ENCODE measurements at places on chromosomes 1 and 21. TPM values are rescaled to one million over a fixed set of nuclear protein-coding genes. Genes with fewer than 3 reads are reported as not detected.

DNA sequence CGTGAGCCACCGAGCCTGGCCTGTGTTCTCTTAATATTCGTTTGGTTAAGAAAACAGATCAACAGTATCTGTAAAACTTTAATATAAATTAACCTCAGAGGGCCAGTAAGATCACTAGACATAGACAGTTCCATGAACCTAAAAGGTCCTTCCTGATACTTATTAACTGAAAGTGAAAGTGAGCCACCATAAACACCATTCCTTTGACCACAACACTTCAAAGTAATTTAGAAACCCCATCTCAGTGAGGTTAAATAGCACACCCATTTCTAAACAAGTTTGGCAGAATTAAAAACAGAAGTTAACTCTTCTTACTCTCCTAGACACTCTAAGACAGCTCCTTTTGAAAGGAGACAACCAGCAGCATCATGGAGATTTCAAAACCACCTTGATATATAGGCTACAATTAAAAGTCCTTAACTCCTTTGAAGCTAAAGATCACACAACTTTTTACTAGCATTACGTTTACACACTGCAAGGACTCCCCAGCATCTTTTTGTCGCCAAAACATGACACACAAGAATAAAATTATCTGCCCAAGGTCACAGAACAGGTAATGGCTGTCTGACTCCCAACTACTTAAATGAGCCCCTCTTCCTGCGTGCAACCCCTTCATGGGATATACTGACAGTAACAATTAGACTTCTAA is 2.2 kb downstream of the RNF19B start:
- DNase-seq: no peak

DNA sequence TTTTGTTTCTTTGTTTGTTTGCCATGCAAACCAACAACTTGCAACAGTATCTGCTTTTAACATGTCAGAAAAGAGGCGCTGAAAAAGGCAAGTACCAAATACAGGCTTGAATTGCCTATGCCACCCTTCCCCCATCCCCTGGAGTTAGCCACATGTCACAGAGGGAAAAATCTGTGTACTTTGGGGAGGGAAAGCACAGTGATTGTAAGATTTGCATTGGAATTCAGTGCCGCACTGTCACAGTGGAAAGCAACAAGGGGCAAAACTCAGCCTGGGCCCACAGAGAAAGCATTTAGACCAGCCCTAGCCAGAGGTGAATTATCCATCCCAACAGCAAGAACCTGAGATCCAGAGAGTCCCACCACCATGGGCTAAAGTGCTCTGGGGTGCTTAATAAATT is 52.4 kb upstream of the ACADM start:
- DNase-seq: no peak

GRCh38 chr1:95027046-95027445 is 45.7 kb downstream of the ALG14 start:
- no peak for DNase-seq

GRCh38 chr1:116667078-116667574 is 407 bp downstream of the IGSF3 start:
- DNase-seq: no peak

- DNase-seq: no peak
Observed at GRCh38 chr1:167720965-167721616, 691 bp upstream of the MPZL1 start.

DNA sequence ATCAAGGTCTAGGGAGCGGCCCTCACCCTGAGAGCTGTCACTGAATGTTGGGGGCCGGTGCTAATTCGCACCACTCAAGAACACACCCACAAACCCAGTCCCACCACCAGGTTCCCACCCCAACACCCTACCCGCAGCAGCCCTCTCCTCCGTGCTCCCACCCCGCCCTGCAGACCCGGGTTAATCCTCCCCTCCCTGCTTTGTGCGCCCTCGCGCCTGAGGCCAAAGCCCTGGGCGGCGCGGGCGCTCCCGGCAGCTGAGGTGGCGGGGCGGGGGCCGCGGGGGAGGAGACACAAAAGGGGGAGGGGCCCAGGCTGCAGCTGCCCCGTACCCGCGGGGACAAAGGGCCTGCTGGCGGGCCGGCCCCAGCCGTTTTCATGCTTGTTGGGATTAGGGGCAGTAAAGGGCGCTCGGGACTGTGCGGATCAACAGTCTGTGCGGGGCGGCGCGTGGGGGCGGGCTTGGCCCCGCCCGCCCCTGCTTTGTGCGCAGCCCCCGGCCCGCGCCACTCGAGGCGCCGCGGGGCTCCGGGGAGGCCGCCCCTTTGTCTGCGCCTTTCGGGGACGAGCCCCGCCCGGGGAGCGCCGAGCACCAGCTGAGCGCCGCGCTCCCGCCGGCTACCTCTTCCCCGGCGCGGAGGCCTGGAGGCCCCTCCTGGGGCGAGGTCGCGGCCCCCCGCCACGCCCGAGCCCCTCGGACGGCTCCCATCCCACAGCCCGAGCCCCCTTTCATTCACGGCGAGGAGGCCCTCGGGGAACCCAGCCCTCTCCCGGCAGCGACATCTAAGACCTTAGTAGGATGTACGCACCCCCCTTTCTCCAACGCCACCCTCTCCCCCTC is 10.9 kb downstream of the C1orf216 start:
- no peak for DNase-seq

- DNase-seq: no peak
Observed at GRCh38 chr1:9321480-9321849, 28.8 kb downstream of the SPSB1 start.

DNA sequence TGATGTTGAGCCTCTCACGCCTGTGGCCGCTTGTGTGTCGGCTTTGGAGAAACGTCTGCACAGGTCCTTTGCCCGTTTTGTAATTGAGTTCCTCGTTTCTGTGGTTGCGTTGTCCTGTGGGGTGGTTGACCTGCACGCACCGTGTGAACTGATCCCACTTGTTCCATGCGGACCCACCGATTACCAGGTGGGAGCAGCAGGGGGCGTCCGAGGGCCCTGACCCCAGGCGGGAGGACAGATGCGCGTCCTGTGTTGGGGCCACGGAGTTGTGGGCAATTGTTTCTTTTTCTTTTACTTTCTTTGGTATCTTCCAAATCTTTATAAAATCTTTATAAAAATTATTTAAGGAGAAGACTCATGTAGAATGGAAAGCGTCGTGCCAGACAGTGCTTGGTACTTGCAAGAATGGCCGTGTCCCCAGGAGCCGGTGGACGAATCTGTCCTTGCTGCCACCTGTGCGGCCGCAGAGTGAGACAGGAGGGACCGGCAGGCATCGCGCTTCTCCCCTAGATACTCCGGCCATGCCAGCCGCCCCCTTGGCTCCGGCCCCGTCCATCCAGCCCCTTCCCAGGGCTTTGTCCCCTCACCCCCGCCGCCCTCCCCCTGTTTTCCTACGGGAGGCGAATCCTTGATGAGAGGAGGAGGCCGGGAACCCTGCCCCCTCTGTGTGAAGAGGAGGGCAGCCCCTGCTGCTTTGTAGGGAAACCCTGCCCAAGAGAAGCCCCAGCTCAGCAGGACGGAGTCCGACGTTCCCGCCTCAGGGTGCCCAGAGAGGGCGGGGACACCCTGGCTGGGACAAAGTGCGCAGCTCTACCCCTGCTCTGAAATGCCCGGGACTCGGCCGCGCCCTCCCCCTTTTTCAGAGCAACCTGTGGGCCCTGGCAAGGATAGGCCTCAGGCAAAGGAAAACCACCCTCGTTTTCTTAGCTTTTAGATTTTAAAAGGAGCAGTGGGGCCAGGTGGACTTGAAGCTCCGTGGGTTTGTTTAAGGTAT is 41.7 kb downstream of the PRKCZ start:
- no peak for DNase-seq

GRCh38 chr21:20943561-20943997 is 54.6 kb upstream of the NCAM2 start:
- no peak for DNase-seq

DNA sequence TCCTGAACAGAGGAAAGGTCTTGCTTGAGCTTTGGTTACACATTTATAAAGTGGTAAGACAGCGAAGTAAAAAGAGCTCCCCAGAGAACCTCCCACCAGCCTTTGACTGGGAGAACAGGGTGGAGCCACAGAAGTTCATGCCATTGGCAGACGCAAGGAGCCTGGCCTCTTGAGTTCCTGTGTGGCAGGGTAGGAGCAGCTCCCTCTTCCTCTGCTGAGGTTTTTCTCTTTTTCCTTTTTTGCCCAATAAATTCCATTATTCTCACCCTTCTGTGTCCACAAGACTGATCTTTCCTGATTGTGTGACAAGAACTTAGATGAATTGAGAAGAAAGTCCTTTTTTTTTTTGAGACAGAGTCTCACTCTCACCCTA is 4.3 kb downstream of the THEM4 start:
- DNase-seq: no peak

DNA sequence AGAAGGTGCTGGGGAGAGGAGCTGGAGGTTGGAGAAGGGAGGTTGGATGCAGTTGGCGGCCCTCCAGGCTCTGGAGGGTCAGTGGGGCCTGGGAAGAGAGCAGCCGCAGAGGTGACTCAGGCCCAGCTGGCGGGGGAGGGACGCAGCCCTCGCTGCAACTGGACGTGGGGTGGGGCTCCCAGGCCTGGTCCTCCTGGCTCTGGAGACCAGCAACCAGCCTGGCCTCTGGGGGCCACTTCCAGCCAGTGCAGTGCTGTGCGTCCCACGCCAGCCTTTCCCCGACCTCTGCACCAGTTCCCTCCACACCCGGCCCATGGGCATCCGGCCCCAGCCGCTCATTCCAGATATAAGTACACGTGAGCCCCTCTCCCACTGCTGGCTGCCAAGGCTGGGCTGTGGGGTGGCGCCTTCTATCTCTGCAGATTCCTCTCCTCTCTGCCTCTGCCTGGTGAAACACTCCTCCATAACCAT is 38.0 kb upstream of the COL18A1 start:
- no peak for DNase-seq

DNA sequence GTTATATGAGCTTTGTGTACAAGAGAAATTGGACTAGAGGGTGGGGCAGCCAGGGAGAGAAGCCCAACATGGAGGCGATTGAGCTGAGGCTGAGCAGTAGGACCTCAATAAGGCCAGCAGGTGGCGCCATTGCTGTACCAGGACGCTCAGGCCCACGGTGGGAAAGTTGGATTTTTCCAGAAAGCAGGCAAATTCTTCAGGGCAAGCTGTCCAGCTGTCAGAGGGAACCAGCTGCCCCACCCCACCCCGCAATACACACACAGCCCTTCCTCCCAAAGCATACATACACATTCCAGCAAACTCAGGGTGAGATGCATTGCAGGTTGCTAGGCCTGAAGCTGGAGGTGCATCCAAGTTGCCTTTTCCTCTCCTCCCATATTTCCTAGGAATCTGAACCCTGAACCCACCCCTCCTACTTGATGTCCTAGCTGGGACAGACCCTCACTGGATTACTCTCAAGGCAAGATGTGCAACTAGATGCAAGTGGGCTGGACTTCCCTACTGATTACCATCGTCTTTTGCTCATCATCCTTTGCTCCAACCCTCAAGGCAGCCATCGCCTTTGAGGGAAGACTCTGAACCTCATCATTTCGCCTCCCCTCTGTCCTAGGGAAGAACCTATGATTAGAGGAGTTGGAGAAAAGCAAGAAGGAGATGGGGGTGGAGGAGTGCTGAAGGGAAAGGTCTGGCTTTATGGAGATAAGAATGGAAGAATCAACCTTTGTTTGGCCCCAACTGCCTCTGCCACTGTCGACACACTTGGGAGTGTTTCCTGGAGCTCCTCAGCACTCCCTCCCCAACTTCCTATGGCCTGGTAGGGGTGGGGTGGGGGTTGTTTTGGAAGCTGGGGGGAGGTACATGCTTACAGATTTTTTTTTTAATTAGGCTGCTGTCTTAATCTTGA is 25.5 kb downstream of the CD34 start:
- no peak for DNase-seq

The KRTAP12-2 gene
- polyA plus RNA-seq: not detected

The KRTAP6-1 gene
- polyA plus RNA-seq: not detected

The ARHGEF16 gene
- polyA plus RNA-seq: 15.0 TPM

The STPG1 gene
- 12.4 TPM for polyA plus RNA-seq

The SPRR2A gene
- polyA plus RNA-seq: not detected

The SPRR2G gene
- polyA plus RNA-seq: not detected

The ARL8A gene
- polyA plus RNA-seq: 43.3 TPM
